Muscle of back (tissue), 13 donors: ENCODE measurements at places on chromosomes 12 and 14. TPM values are rescaled to one million over a fixed set of nuclear protein-coding genes. Genes with fewer than 3 reads are reported as not detected.

The KCNH3 gene
- 1.2 TPM for polyA plus RNA-seq

DNA sequence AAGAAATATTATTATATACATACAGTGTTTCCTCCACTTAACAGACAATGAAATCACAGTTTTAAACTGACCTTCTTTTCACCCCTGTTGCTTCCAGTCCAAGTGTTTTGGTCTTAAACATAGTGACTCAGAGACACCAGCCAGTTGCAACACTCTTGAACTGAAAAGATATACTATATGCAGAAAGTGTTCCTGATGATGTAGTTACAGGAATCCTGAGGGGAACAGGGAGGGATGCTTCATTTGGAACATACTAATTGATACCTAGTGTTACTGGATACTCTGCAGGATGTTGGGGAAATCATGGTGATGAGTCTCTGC lies 420.8 kb downstream of the CCDC91 start:
- peak; percentile 80 for DNase-seq

The KLHDC2 gene
- polyA plus RNA-seq: 70.1 TPM

GRCh38 chr12:22256041-22256441 lies 78.5 kb downstream of the ST8SIA1 start:
- DNase-seq: no peak

DNA sequence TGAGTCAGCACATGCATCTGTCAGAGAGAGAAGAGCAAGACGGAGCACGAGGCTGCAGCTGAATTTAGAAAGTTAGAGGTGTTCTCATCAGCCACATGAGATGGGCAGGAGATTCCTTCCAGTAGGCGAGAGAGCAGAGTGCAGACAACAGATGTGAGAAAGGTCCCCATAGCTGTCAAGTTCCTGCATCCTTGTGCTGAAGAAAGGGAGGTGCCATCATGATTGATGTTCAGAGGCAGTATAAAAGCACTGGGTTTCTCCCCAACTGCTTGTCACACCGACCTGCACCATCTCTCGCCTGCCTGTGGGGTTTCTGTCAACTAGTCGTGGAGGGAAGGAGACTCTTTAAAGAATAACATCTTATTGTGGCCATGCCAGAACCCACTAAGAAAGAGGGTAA lies at the start of gene MYBPC1:
MYBPC1 (plus strand) TSS at position 272 of the 400 bp plus-strand sequence; CDS start at position 372, 100 bp downstream.
- peak; percentile 43 for DNase-seq
